ENCODE measurements at places on chromosomes 6 and 20. TPM values are rescaled to one million over a fixed set of nuclear protein-coding genes. Genes with fewer than 3 reads are reported as not detected.
A peak's percentile ranks its signal among the peaks of the same experiment; 100 is the strongest.

Gene OLIG3
- total RNA-seq: not detected

Gene TSHZ2
- 4.6 TPM for total RNA-seq

Gene SNAP91
- total RNA-seq: not detected

Gene UNC93A
- not detected for total RNA-seq

Gene C6orf118
- not detected for total RNA-seq

Gene REM1
- total RNA-seq: not detected

Gene PNPLA1
- total RNA-seq: not detected

DNA sequence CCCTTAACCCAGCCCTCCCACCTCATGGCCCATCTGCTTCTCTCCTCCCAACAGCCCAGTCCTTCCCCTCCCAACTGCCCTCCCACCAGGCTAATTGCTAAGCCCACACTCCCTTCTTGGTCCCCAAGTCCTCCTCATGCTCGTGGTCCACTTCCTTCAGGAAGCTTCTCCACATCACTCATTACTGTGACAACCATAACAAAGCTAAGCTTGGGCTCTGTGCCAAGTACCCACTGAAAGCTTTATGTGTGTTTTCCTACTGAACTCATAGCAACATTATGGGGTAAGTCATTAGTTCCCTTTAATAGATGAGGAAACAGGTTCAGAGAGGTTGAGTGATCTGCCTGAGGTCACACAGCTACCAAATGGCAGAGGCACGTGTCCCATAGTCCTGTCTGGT, 16.2 kb downstream of the FRS3 start:
- H3K27ac ChIP-seq: no peak overlapping the region
- H3K4me1 ChIP-seq: no peaks in the 10 kb centered on the region

- H3K36me3 ChIP-seq: peaks cover 8% of the 10 kb centered on the region
- peak overlapping the region; percentile 69 for H3K4me3 ChIP-seq
- peaks cover 20% of the 10 kb centered on the region for H3K4me1 ChIP-seq
- H3K27me3 ChIP-seq: no peaks in the 10 kb centered on the region
Observed at GRCh38 chr6:33290459-33290858, 1.1 kb downstream of the PFDN6 start.

DNA sequence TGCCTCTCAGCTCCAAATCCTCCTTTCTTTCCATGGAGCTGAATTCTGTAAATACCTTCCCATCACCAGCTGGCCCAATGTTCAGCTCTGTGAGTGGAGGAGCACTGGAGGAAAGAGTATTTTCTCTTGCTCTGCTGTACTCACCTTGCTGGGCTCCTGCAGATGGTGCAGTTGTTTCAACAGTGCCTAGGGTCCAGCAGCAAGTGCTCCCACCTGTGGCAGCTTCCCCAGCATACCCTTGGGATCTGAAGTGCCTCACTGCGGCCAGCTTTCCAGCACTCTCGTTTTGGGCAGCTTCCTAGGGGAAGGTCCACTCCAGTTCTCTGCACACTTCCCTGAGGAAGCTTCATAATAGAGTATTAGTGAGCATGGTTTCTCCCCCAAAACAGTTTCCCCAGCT, 170.9 kb downstream of the ARHGAP18 start:
- H3K36me3 ChIP-seq: no peaks in the 10 kb centered on the region
- no peak overlapping the region for H3K27ac ChIP-seq
- H3K27me3 ChIP-seq: no peaks in the 10 kb centered on the region

- no peaks in the 10 kb centered on the region for H3K36me3 ChIP-seq
- H3K27me3 ChIP-seq: no peaks in the 10 kb centered on the region
- no peak for DNase-seq
- no peak overlapping the region for H3K27ac ChIP-seq
- no peak overlapping the region for H3K4me3 ChIP-seq
Observed at GRCh38 chr6:24957199-24957598, 21.4 kb upstream of the RIPOR2 start.

DNA sequence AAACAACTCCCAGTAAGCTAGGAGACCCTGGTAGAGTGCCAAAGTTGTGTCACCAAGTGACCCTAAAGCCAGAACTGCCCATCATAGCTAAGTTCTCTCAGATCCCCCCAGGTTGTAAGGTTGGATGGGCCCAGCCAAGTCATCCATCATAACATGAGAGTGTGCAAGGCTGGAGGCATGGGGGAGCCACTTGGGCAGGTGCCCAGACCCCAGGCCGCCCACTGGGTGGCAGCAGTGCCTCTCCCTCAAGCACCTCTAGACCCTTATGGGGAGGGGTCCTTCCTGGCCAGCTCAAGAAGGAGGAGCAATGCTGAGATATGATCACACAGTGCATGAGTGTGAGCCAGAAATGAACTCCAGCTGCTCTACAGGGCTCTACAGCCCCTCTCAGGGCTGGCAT, 154.5 kb downstream of the MYLK4 start:
- no peak overlapping the region for H3K4me3 ChIP-seq
- H3K4me1 ChIP-seq: no peaks in the 10 kb centered on the region
- H3K27me3 ChIP-seq: peaks cover under 1% of the 10 kb centered on the region
- no peak for DNase-seq
- H3K36me3 ChIP-seq: no peaks in the 10 kb centered on the region
- H3K27ac ChIP-seq: no peak overlapping the region

DNA sequence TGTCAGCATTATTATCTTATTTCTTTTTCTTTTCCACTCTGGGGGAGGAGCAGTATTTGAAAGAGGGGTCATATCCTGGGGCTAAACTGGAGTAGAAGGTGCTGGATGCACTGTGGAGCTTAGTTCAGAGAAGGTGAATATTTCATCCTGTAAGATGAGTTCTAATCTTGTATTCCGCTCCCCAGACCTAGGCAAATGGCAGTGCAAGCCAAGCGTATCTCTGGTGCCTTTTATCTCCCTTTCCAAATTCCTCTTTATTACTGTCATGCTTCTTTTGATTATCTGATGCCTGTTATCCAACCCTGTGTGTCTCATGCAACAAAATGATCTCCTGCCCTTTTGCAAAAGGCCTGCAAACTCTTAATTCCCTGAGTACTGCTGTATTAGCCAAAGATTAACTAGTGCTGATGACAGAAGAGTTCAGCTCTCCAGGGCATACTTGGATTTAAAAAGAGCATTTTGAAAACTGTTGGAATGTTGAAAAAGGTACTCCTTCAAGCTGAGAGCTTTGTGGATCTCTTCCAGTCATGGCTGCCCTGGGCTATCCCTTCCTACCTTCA, 138.0 kb downstream of the CARMIL1 start:
- no peak overlapping the region for H3K27ac ChIP-seq
- H3K36me3 ChIP-seq: no peaks in the 10 kb centered on the region
- no peaks in the 10 kb centered on the region for H3K27me3 ChIP-seq
- no peaks in the 10 kb centered on the region for H3K4me1 ChIP-seq
- H3K4me3 ChIP-seq: no peak overlapping the region

- no peaks in the 10 kb centered on the region for H3K4me1 ChIP-seq
- H3K27me3 ChIP-seq: no peaks in the 10 kb centered on the region
- H3K36me3 ChIP-seq: no peaks in the 10 kb centered on the region
- no peak overlapping the region for H3K27ac ChIP-seq
- DNase-seq: peak; percentile 11
Observed at GRCh38 chr6:34102099-34102656, 43.7 kb downstream of the GRM4 start.

DNA sequence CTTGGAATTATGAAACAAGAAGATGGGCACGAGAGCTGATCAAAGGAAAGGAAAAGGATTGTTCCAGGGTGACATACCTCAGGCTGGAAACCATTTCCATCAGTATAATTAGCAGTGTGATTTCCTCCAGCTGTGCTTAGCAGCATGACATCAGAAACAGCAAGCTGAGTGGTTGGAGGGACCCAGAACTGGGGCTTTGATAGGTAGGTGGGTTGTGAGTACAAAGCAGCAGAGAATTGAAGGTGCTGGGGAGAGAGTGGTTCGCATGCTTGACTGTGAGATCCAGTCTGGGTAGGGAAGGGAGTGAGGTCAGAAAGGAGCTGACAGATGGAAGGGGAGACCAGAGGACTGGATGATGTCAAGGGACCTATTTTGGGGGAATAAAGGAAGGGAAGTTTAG, 90.4 kb downstream of the CD164 start:
- H3K36me3 ChIP-seq: no peaks in the 10 kb centered on the region
- no peaks in the 10 kb centered on the region for H3K27me3 ChIP-seq
- peak overlapping the region; percentile 81 for H3K27ac ChIP-seq

DNA sequence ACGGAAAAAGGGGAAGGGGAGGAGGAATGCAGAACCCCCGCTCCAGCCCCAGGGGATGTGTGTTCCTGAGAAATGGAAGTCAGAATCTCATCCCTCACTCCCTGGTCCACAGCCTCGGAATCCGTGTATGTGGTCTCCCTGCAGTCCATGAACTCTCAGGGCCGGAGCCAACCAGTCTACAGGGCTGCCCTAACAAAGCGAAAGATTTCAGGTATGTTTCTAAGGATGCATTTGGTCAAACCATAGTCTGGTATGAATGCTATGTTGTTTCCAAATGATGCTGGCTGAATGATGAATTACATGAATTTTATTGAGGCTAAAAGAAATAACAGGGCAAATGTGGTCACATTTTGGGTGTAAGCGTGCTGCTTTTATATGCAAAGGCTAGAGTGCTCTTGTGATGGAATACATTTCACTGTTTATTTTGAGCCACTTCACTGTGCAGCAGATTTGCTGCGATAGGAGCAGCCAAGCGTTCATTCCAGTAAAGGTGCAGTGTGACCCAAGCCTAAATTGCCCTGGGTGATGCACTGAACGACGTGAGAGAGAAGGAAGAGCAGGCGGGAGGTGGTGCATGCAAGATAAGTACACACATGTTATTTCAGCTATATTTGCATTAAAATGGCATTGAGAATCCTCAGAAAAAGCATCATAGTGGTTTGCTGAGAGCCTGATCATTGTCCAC, 52.4 kb downstream of the FNDC1 start:
- no peak for DNase-seq
- H3K27ac ChIP-seq: no peak overlapping the region
- no peaks in the 10 kb centered on the region for H3K4me1 ChIP-seq
- no peak overlapping the region for H3K4me3 ChIP-seq

DNA sequence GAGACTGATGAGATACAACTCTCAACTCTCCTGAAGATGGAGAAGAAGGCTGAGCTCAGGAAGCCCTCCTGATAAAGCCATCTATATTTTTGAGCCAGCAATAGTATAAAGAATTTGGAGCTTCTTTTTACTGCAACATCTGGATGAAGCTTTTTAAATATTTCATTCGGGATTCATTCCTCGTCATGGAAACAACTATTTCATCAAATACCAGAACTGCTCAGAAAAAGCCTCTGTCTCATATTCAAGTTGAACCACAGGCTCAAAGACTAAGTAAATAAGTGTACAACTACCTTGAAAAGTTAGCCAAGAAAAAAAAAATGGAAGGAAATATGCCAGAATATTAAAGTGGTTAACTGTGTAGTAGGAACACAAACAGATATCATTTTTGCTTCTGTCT, 37.8 kb downstream of the PTPRT start:
- DNase-seq: no peak
- H3K36me3 ChIP-seq: no peaks in the 10 kb centered on the region
- H3K4me1 ChIP-seq: no peaks in the 10 kb centered on the region

- H3K27me3 ChIP-seq: no peaks in the 10 kb centered on the region
- no peak for DNase-seq
- H3K4me3 ChIP-seq: no peak overlapping the region
- no peak overlapping the region for H3K27ac ChIP-seq
- no peaks in the 10 kb centered on the region for H3K4me1 ChIP-seq
Observed at GRCh38 chr6:89398762-89399525, 13.1 kb downstream of the RRAGD start.

GRCh38 chr6:29517728-29518440, 30.1 kb upstream of the MAS1L start:
- no peak for DNase-seq
- no peaks in the 10 kb centered on the region for H3K27me3 ChIP-seq
- no peaks in the 10 kb centered on the region for H3K36me3 ChIP-seq
- no peaks in the 10 kb centered on the region for H3K4me1 ChIP-seq
- H3K27ac ChIP-seq: no peak overlapping the region
- H3K4me3 ChIP-seq: no peak overlapping the region

- no peak for DNase-seq
- H3K4me1 ChIP-seq: peaks cover 8% of the 10 kb centered on the region
- no peaks in the 10 kb centered on the region for H3K27me3 ChIP-seq
Observed at GRCh38 chr6:5107341-5107740, 22.2 kb downstream of the PPP1R3G start.

DNA sequence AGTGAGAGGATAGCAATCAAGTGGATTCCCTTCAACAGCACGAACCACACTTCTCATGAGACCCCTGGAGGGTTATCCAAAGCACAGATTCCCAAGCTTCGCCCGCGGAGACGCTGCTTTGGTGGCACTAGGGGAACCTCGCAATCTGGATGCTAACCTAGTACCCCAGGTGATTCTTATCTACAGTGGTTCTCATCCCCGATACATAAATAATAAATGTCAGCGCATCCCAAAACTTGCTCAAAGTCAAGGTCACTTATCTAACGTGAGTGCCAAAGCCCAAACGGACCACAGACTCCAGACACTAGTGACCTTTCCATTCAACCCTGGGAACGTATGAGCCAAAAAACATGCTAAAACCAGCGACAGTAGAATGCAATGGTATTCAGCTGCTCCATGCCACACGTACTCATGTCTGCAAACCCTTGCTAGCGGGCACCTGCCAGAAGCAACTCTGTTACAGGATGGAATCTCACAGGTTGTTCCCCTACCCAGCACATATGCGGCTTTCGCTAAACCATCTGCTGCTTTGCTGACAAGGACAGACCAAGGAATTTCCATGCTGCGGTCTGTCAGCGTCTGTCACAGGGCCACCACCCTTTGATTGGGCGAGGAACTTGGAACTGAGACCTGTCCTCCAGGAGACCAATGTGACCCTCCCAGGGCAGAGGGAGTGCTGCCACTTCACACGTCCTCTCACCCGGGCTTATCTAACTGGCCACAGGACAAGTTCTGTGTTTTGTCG, 16.8 kb downstream of the MYLK4 start:
- H3K27ac ChIP-seq: no peak overlapping the region
- DNase-seq: no peak
- no peaks in the 10 kb centered on the region for H3K36me3 ChIP-seq
- no peaks in the 10 kb centered on the region for H3K4me1 ChIP-seq

- no peak overlapping the region for H3K4me3 ChIP-seq
- no peak overlapping the region for H3K27ac ChIP-seq
- H3K36me3 ChIP-seq: no peaks in the 10 kb centered on the region
- no peaks in the 10 kb centered on the region for H3K27me3 ChIP-seq
- peak; percentile 83 for DNase-seq
Observed at GRCh38 chr6:33761922-33762629, 15.4 kb upstream of the IP6K3 start.

DNA sequence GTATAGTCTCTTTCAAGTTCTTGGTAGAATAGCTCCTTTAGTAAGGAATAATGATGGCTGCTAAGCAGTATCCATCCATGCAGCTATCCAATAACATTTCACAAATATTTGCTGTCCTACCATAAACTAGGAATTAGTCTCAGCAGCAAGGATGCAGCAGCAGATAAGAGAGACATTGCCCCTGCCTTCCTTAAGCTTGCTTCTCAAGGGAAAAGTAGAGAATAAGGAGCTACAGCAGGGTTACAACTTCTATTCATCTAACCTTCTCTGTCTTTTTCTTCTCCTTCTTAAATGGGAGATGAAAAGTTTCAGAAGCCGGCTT, 2.4 kb downstream of the IL22RA2 start:
- no peaks in the 10 kb centered on the region for H3K27me3 ChIP-seq
- H3K4me3 ChIP-seq: no peak overlapping the region
- no peaks in the 10 kb centered on the region for H3K4me1 ChIP-seq
- no peak overlapping the region for H3K27ac ChIP-seq

- peak overlapping the region; percentile 10 for H3K4me3 ChIP-seq
- H3K36me3 ChIP-seq: no peaks in the 10 kb centered on the region
- peak overlapping the region; percentile 42 for H3K27ac ChIP-seq
- no peaks in the 10 kb centered on the region for H3K27me3 ChIP-seq
Observed at GRCh38 chr6:136226674-136227377, 23.3 kb downstream of the MTFR2 start.

Measured in transverse colon (tissue), 4 donors.